Fibroblast of skin of back (primary cell): ENCODE measurements at places on chromosomes 11 and 22.

GRCh38 chr11:129652835-129653234 is 162.8 kb upstream of the TMEM45B start:
- peak; percentile 47 for DNase-seq

- peak; percentile 21 for DNase-seq
Measured at GRCh38 chr22:38871360-38872171, 450 bp downstream of the CBX6 start.

GRCh38 chr22:20165913-20166312 is 15.1 kb upstream of the CCDC188 start:
- DNase-seq, result no peak

- DNase-seq, result no peak
Measured at GRCh38 chr11:110747531-110747930, 35.3 kb upstream of the ARHGAP20 start.

DNA sequence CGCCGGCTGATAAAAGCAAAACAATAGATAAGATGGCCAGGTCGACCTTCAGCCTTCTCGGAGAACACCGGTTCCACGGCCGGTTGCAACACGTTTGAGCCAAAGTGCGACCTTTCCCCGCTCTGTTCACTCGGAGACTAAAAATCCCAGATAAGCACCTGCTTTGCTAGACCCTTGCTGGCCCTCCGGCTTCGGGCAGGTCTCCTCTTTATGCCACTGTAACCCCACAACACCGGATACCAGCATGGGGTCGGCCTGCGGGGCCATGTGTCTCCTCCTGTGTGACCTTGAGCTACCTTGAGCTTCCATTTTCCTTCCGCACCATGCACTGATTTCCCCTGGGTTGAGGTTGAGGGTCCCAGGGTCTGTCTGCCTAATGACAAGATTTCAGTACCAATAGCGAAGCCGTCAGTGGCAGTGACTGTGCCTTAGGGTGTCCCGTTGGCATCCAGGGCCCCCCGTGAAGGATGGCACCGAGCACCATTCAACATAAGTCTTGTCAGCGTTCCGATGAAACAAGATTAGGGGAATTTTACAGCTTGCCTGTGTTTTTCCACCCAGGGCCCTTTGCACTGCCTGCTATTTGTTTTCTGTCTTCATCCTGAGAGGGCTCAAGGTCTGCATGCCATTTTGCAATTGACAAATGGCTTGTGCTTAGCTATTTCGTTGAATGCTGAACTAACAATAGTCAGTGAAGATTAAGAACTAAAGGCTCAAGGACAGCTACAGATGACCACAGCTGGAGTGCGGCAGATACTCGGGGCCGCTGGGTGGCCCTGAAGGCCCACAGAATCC is 118.6 kb downstream of the KCNQ1 start:
- DNase-seq, result no peak

DNA sequence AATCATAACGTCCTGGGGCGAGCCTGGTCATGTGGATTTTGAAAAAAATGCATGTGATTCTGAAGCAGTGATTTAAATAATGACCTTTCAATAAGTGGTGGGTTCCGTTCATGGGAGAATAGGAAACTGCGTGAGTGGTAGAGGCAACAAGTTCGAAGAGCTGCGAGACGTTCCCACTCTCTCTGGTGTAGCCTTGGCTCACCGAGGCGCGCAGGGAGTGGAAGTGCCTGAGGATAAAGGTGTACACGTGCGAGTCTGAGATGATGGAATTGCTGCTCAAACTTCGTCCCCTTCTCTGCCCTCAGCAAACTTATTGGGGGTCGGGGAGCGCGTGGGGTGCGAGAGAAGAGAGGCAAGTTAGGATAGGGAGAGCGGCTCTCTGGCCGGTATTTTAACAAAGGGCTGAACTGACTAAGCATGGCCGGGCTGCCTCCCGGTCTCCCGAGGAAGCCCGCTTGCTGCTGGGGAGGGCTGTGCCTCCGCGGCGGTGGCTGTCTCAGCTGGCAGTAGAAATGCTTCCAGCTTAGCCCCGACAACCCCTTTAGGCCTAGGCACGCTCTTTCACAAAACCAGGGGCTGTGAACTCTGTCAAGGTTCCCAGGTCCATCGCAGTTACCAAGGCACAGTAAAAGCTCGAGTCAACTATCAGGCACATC is 875 bp upstream of the STT3A start:
- no peak for DNase-seq

GRCh38 chr11:60332846-60333245 is 5.8 kb downstream of the MS4A6E start:
- DNase-seq, result no peak

- DNase-seq, result peak; percentile 33
Measured at GRCh38 chr11:19714022-19714386, 1.4 kb downstream of the NAV2 start.

DNA sequence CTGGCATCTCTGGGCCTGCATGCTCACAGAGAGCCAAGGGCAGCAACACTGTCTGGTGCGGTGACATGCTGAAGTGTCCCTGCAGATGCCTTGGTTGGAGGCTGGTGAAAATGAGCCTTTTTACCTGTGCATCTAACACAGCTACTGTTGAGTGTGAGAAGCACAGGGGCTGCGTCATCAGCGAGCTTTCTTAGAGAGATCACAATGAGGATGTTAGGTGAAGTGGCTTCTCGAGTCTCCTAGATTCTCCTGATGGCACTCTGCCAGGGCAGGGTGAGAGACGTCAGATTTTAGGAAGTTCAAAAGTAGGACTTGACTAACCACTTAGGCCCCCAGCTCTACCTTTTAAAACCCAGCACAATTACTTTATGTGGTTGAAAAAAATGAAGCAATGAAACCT is 3.6 kb upstream of the SLC15A3 start:
- no peak for DNase-seq
